Frontal cortex (tissue), 4 donors: ENCODE measurements at places on chromosomes 5 and 9.

DNA sequence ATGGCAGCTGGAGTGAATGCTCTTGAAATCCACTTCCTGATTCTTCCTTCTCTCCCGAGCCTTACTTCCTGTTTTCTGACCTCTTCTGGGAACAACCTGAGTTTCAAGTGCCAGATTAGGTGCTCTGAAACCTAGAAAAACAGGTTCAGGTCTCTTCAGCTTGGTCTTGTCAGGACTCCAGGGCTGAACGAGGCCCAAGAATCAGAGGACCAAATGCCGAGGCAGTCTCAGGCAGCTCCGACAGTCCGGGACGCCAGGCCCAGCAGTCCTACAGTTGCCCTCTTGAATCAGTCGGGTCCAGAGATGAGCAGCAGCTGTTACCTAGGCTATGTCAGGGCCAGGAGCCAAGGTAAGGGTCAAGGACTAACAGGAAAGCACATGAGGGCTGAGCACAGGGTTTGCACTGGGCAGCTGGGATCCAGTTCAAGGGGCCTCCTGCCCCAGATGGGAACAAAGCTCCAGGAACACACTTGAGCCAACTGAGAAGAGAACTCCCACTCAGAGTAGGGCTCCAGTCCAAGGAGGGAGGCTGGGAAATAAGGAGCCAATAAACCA is 38.3 kb upstream of the ADRA1B start:
- DNase-seq, result no peak

GRCh38 chr5:158482125-158482524 is 617.6 kb downstream of the EBF1 start:
- DNase-seq, result no peak

GRCh38 chr5:81965524-81965923 is 6.3 kb upstream of the ATG10 start:
- DNase-seq, result no peak

GRCh38 chr9:74771262-74771585 is 116.5 kb downstream of the TRPM6 start:
- DNase-seq, result no peak

DNA sequence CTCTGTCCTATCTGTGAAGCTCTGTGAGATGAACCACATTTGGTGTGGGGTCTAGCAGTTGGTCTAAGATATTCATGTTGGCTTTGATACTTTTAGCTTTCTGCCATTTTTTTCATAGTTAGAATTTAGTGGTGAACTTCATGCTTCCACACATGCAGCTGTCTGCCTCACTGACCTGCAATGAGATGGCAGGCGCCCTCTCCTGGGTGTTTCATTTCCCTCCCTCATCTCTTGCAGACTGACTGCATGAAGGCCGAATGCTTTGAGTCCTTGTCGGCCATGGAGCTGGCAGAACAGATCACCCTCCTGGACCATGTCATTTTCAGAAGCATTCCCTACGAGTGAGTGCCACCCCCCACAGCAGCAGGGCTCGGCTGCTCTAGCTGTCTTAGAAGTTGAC is 26.1 kb upstream of the CKMT2 start:
- no peak for DNase-seq

GRCh38 chr5:175895686-175896102 is 24.3 kb downstream of the CPLX2 start:
- no peak for DNase-seq

- no peak for DNase-seq
These were observed 97.8 kb downstream of the GPR21 start for GRCh38 chr9:123131258-123131657.

- DNase-seq, result no peak
These were observed 57.2 kb downstream of the KCNN2 start for GRCh38 chr5:114419067-114419388.
